ENCODE measurements at places on chromosomes 6 and 20.
A peak's percentile ranks its signal among the peaks of the same experiment; 100 is the strongest.

DNA sequence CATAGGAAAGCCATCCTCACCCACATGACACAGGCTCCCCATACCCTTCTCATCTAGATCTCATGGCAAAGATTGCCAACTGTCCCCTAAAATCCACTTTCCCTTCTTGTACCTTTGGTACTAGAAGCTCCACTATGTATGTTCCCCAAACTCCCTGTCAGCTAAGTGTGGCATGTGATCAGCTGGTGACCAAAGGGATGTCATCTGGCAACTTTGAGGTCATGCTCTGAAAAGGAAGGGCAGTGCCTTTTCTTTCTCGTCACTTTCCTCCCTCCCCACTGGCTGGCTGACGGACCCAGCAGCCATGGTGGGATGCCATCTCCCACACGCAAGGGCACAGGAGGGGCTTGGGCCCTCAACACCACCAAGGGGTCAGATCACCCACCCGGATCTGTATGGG, 23.8 kb upstream of the TAF8 start:
- DNase-seq: no peak

- no peak for DNase-seq
Measured at GRCh38 chr20:40331249-40331648, 357.8 kb downstream of the MAFB start.

GRCh38 chr6:33088931-33089620, 13.3 kb downstream of the HLA-DPB1 start:
- no peak for DNase-seq

DNA sequence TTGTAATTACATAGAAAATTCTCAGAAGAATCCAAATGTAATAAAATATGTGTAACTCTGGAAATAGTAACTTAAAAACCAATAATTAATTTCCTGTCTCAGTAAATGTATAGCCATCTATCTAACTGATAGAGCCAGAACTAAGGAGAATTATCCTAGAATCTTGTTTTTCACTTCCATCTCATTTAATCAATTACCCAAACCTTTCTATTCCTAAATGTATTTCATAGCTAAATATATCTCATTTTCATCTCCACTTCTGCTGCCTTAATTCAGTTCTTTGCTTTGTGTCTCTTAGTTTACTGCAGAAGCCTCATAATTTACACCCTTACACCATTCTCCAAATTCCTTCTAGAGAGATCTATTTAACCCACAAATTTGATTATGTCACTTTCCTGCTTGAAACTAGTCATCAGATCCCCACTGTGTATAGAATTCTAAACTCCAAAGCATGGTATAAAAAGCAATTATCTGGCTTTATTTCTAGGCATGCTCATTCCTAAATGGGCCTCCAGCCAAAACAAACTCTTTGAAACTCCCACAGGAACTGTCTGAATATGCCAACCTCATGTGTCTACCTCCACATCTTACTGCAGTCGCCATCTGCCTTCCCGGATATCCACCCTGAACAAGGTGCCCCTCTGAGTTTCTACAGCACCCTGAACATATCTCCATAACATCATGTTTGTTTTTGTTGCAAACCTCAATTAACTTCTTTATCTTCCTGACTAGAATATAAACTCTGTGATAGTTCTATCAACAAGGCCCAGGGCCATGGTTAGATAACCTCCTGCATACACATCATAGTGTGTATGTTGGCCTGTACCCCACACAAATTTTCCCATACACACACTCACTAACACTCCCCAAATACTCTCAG, 70.5 kb upstream of the ADTRP start:
- no peak for DNase-seq

DNA sequence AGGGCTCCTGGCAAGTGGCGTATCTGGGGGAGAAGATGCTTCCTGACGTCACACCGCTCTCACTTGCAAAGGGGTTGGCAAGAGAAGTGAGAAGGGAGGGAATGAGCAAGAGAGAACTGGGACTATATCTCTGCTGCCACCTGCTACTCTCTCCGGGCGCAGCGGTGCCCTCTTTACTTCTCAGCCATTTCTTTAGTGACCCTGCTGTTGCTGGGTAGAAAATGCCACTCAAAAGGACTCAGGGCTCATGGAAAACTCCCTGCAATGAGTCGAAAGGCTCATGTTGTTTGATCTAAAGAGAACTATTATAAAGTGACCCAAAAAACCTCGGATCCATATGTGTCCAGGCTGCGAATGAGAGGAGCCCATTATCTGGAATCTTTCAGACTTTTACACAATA, 401.8 kb downstream of the SAMD5 start:
- DNase-seq: peak; percentile 16

DNA sequence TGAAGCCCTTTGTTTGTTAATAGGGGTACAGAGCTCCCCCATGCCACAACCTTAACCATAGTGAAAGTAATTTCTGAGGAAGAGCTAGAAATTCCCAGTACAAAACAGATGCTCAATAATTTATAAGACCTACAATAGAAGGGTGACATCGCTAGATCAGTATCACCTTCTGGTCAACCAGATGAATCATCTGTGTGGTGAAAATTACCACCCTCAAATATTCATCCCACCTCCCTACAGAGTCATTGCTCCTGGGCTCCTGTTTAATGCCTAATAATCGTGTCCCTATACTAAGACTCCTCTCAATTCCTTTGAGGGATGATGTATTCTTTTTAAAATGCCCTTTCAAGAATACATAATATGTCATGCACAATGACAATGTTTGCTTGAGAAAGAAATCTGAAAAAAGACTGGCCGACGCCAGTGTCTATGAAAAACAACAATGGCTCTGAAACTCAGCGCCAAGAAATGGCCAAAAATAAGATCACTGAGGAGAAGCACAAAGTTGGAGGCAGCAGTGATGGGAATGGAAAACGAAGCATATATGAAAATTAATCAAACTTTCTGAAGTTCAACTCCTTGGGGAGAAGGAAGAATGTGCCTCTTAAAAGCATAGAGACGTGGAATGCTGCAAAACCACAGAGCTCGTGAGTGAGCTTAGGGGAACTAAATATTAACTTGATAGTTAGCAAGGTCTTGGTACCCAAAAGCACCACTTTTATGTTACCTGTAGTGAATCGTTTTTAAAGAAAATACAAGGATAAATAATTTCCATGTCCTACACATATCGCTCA, 11.0 kb upstream of the ADGRF5 start:
- peak; percentile 7 for DNase-seq

GRCh38 chr6:81451787-81452186, 300.7 kb downstream of the TENT5A start:
- DNase-seq: peak; percentile 96

DNA sequence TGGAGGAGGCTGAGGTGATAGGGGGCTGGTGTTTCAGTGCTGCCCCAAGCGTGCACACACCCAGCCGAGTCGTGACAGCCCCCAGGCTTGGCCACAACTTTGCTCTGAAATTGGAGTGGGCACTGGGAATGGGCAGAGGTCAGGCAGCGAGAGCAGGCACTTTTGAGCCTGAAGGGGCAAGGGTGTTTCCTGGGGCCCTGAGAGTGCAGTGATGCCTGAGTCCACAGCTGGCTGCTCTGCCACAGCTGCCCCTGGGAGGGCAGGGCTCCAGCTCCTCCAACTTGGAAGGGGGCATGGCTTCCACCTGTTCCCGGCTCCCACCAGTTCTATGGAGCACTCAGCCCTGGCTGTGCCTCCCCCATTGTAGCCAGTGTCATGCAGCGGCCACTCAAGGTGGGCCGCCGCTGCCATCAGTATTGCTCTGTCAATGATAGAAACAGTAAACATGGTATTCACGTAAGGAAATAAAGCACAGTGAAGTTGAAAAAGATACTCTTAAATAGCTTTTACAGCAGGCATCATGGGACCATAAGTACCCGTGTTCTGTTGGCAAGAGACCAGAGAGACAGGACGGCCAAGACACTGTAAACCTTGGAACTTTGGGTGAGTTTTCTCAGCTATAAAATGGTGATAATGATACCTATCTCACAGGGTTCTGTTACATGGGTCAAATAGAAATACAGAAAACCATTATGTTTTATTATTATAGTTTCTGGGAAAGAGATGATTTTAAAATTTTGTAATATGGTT, 108.9 kb downstream of the THEMIS start:
- no peak for DNase-seq

DNA sequence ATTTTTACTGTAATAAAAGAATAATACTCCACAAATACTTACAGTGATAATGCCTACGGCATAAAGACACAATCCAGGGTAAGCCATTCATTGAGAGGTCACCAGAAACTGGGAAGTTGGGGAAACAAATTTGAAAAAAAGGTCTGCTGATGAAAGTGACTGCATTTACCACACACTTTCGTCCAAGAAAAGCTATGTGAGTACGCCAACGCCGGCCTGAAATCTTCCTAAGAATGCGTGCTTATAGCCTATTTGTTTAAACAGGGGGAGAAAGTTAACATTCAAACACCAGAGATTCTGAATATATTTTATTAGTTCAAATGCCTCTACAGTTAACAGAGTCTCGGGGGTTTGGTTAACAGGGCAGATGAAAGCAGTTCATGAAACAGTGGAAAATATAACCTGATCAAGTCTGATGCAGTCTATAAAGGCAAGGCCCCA, 657 bp upstream of the LTV1 start:
- no peak for DNase-seq

DNA sequence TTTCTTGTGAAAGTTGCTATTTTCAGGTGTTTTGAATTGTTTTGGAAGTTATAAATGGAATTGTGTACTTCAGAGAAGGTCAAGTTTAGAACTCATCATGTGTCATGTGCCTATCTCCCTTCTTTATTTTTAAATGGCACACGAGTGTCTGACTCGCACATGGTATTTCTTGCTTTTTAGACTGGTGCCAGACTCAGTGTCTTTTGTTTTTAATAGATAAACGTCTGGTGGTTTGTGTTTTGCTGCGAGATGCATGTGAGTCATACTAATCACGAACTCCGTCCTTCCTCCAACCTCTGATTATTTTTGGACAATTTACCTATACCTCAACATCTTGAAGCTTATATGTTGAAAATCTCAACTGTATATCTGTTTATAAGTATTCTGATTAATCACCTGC, 292.1 kb downstream of the CDKAL1 start:
- DNase-seq: peak; percentile 88

- DNase-seq: no peak
Measured at GRCh38 chr20:6485351-6485750, 282.1 kb upstream of the BMP2 start.

DNA sequence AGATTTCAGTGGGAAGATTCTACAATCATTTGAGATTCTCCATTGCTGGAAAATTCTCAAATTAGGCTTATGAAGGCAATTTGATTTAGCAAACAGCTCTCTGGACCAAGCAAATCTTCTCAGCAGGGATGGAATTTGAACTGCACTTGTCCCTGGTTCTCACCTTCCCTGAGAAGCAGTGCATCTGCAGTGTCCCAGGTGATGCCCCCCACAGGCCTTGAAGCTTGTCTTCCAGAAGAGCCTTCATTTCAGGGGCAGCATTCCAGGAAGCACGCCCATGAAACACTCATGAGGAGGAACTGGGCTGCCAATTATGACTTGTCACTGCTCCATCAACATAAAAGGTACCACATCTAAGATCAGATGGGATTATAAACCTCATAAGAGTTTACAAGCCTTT, 82.8 kb upstream of the HDAC2 start:
- no peak for DNase-seq

DNA sequence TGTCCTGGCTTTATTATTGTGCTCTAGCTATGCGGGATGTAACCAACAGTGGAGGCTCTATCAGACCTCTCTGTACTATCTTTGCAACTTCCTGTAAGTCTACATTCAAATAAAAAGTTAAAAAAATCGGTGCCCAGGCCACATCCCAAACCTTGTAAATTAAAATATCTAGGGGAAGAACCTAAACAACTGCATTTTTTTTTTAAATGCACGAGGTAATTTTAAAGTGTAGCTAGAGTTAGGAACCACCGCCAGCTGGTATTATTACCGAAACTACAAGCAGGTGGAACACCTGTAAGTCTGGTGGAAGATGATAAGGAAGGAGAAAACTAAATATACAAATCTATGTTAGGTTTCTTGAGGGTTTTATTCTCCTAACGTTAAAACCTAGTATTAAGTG, 34.5 kb upstream of the ID4 start:
- DNase-seq: no peak

DNA sequence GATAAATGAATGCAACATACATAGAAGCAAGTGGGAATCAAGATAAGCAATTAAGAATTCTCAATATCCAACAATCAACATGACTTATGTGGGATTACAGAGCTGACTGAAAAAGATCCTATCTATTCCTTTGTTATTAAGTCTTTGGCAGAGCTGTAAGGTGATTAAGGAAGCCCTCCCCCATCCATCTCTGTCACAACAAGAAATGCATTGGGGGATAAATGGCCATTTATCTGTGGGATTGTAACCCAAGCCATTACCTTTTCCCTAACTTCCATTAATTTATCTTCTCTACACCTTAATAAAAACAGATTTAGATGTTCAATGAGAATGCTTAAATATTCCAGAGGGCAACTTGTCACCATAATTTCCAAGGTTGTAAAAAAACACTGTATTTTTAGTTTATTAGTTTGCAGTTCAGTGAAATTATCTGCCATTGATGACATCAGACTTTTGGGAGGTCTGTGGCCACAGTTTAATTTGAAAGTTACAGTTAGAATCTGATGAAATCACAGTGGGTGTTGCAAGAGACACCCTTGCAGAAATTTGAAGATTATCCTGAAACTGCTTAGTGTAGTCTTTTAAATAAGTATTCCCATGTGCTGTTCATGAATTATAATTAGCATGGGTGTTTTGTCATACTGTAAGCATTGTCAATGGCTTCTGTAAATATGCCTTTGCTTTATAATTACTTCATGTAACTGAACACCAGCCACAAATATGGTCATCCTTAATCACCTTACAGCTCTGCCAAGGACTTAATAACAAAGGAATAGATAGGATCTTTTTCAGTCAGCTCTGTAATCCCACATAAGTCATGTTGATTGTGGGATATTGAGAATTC, 49.4 kb upstream of the FYN start:
- DNase-seq: no peak

- peak; percentile 92 for DNase-seq
Measured at GRCh38 chr6:6676910-6677441, 88.5 kb downstream of the LY86 start.

GRCh38 chr20:34185766-34186620, 55.2 kb upstream of the ASIP start:
- DNase-seq: no peak

- no peak for DNase-seq
Measured at GRCh38 chr20:33408716-33409654, 7.7 kb upstream of the CDK5RAP1 start.

- DNase-seq: no peak
Measured at GRCh38 chr6:132763269-132763668, 5.6 kb upstream of the VNN2 start.

All from SK-MEL-5 (cell line).